ENCODE measurements at places on chromosomes 7 and 10.

DNA sequence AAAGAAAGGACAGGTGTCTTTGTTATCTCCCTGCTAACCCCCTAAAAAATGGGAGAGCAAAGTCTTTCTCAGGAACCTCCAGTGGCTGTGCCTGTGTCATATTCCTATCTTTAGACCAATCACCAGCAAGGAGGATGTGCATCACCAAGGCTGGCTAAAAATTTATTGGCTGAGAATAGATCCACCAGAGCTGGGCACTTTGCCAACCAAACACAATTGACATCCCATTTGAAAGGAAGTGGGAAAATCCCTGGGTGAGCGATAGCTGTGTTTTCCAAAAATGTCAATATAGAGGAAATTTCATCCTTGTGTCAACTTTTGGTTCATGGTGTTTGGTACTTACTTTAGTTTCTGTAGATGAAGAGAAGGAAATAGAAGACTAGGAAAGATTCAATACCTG, 13.1 kb upstream of the GPR141 start:
- no peak for DNase-seq

- DNase-seq: no peak
Observed at GRCh38 chr7:146319629-146320028, 203.0 kb downstream of the CNTNAP2 start.

DNA sequence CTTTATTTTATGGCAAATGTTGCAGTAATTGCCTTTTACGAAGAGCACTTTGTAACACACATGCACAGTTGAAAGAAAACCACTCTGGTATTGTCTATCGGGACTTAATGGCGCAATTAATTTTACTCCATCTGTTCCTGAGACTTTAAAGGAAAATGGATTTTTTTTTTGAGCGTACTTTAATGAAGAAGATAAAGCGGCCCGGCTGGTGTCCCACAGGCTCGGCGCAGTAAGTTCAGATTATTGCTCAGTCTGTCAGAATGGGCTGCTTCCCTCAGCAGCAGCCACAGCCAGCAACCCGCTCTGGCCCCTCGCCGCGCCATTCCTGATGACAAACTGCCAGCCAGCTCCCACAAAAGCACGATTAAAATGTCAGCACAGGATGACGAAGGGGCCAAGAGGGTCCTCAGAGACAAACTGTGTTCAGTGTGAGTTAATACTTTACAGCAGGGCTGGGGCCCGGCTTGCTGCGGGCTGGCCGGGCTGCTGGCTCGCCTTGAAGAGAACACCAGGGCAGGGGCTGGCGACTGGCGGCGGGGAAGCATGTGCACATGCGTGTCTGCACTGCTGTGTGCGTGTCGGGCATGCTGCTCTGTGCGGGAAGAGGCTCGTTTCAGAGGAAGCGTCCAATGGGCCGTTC, 501.0 kb upstream of the GALNT17 start:
- DNase-seq: peak; percentile 80

DNA sequence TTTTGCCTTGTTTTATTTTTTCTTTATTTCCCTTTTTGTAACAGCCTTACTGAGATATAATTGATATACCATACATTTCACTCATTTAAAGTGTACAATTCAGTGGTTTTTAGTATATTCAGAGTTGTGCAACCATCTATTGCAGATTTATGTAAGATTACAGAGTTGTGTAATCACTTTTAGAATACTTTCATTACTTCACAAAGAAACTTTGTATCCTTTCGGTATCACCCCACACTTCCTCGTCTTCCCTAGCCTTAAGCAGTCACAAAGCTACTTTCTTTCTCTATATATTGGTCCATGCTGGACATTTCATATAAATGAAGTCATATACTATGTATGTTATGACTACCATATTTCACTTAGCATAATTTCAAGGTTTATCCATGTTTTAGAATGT, 74.6 kb downstream of the ATRNL1 start:
- no peak for DNase-seq

DNA sequence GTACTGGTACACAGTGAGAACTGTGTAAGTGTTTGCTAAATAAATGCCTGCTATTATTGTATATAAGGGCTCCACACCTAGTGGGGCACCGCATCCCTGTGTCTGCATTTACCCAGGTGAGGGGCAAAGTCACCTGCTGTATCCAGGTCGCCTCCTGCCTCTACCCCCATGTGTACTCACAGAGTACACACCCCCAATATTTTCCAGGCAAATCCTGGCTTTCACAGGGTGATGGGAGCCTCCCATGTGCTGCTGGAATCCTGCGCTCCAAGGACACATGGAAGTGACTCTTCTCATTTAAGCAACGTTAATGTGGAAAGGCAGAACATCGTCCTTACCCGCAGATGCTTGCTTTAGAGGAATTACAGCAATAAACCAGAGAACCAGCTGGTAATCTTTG, 48.2 kb downstream of the ARHGAP22 start:
- no peak for DNase-seq

DNA sequence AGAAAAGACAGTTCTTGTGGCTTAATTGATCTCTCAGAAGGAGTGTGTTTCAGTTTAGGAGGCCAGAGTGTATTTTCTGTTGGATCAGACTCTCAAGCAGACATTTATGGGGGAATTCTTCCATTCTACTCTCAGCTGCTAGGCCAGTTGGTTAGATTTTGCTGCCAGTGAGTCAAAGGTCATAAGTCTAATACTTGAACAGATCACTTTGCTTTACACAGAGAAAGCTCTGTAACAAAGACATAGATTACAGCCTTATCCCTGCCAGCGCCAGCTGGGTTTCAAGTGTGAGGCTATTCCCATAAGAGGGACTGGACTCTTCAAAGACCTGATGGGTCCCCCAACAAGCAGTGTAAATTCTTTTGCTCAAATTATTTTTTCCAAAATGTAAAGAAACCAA, 145.6 kb upstream of the SEMA3C start:
- no peak for DNase-seq

DNA sequence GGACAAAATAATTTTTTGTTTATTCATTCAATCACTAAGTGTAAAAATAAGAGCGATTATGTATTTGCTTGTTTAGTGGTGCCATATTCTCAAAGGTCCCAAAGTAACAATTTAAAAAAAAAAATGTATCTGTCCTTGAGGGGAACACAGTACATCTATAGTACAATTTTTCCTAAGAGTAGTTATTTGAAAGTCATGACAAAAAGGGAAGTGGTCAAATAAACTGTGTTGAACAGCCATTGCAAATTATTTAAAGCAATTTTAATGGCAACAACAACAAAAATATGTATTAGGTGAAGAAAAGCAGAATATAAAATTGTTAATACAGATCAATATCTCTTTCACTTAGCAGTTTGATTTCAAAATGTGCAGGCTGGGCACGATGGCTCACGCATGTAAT, 943.5 kb downstream of the CNTNAP2 start:
- DNase-seq: no peak

- no peak for DNase-seq
Observed at GRCh38 chr10:34816085-34816496, 995 bp upstream of the PARD3 start.

DNA sequence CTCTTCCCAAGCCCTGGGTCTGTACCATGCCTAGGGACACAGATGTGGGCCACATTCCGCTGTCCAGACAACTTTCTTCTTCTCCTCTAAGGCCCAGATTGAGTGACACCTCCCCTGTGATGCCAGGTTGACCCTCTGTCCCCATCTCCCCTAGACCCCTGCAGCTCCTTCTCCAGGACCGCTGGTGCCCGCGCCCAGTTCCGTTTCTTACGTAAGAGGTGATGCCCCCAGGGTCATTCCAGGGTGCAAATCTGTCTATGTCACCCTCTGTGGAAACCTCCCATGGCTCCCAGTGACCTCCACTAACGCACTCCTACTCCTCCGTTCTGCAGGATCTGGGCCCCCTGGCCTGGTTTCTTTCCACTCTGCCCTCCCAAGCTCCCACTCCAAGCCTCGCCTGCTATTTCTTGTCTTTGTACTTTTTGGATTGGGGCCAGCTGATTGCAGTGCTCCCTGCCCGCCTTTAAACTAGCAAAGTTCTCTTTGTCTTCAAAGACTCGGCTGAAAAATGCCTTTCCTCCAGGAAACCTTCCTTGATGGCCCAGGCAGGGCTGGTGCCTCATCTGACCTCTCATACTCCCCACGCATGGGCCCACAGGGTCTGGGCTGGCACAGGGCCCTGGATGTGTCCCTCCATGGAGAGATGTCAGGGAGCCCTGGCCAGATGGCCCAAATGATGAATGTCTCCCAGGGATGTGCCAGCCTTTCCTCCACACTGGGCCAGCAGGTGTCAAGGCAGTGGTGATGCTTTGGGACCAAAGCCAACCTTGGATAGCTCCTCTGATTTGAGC, 21.3 kb upstream of the ELN start:
- no peak for DNase-seq

DNA sequence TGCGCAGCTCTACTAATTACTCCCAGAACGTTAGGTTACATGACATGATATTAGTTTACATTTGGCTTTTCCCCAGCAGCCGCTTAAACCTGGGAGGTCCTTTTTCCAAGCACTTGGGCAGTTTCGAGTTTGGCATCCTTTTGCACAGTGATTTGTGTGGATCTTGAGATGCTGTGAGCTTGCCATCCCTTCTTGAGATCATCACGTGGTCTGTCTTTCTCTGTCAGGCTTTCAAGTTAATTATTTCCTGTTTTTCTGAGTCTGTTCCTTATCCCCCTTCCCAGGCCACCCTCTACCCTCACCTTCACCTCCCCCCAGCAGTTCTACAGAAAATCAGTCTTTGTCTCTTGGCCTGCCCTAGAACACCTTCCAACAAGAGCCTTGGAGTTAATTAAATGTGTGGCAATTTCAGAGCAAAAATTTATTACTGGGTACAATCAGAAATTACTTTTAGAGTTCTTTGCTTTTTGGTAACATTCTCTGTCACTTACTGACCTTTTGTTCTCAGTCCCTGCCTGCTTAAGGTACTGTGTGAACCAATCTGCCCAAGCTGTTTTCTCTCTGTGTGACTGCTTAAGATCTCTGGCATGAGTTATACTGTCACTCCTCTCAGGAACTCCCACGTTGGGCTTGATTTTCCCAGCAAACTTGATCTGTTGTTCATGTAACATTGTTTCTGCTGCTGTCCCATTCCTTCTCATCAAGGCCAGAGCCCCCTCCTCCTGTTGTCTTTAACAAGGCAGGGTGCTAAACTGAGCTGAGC, 3.1 kb upstream of the SLF2 start:
- DNase-seq: peak; percentile 56

DNA sequence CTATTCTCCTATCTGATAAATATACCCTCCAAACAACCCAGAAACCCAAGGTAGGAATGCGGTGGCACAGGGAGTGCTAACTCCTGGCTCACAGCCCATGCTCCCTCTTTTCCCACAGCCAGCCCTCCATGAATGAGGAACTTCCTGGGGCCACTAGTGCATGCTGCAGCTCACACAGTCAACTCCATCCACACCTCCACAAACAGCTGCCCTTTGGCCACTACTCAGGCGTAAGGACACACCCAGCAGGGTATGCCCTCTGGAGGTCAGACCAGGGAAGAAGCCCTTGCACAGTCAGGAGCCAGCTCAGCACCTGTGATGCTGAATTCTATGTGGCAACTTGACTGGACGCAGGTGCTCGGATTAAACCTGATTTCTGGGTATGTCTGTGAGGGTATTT, 85.2 kb upstream of the PIK3CG start:
- DNase-seq: no peak

DNA sequence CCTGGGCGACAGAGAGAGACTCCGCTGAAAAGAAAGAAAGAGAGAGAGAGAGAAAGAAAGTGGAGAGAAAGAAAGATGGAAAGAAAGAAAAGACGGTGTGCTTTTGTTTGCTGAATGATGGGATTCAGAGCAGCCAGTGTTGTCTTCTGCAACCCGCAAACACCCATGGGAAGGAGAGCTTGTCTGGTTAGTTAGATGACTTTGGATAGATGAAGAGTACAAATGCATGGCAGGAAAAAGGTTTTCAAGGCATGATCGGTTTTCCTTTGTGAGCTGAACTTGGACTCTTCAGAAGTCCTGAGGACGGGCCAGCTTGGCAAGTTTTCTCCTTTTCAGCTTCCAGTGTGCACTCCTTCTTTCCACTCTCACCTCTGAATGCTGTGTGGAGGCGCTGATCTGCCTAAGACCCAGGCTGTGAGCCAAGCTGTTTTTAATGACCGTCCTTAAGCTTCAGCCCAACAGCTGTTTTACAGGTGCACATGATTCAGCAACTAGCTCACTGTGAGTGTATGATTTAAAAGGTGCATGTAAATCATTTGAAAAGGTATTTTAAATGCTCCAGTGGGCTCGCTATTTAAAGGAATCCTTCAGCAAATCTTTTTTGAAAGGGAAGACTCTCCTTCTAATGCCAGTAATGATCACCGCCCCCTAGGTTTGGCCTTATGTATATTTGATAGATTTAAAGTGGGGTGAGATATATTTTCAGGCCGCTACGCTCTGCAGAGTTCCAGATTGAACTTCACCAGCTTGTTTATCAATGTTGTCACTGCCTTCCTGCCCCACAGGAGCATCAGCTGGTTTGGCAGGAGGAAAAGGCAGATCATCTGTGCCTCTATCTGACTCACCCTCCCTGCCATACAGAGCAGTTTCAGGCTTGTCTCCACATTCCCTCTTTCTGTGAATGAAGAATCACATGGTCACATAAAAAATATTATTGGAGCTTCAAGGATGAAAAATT, 115.0 kb downstream of the PLXDC2 start:
- no peak for DNase-seq

- DNase-seq: no peak
Observed at GRCh38 chr10:46014683-46015405, 15.6 kb downstream of the NCOA4 start.

GRCh38 chr7:66877577-66878300, 43.3 kb upstream of the TMEM248 start:
- no peak for DNase-seq
